ENCODE measurements at places on chromosomes 1 and 21.
A peak's percentile ranks its signal among the peaks of the same experiment; 100 is the strongest.

GRCh38 chr1:233289676-233290075 is 5.8 kb downstream of the PCNX2 start:
- DNase-seq = peak; percentile 50

GRCh38 chr1:36115200-36115669 is 9.8 kb downstream of the COL8A2 start:
- no peak for DNase-seq

- no peak for DNase-seq
These were observed 24.1 kb downstream of the MEGF6 start for GRCh38 chr1:3586986-3587759.

- DNase-seq = no peak
These were observed 46.0 kb upstream of the CNTN2 start for GRCh38 chr1:204996981-204997380.

DNA sequence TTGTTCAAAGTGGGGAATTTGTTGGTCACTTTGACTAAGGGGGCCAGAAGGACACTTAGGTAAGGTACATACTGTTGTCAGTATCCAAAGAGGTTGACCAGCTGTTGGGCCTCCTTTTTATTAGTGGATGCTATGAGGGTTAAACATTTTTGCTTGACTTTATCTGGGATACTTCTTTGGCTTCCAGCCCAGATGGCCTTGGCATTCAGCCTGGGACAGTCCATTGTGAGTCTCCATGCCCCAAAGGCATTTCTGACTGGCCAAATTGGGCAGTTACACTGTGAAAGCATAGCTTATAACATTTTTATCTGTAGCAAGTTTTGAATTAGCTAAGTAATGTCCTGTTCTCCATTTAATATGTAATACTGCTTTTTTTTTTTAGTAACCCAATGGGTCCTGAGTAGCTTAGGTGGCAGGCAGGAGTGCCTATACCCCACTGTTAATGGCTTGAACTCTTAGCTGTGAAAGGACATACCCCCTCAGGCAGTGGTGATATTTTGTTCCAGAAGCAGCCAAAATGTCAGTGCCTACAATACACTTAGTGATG is 35.4 kb upstream of the CD1D start:
- DNase-seq = peak; percentile 73

GRCh38 chr1:61426254-61426653 is 298.7 kb downstream of the TM2D1 start:
- no peak for DNase-seq

GRCh38 chr21:26469789-26470188 is 103.3 kb downstream of the CYYR1 start:
- no peak for DNase-seq

DNA sequence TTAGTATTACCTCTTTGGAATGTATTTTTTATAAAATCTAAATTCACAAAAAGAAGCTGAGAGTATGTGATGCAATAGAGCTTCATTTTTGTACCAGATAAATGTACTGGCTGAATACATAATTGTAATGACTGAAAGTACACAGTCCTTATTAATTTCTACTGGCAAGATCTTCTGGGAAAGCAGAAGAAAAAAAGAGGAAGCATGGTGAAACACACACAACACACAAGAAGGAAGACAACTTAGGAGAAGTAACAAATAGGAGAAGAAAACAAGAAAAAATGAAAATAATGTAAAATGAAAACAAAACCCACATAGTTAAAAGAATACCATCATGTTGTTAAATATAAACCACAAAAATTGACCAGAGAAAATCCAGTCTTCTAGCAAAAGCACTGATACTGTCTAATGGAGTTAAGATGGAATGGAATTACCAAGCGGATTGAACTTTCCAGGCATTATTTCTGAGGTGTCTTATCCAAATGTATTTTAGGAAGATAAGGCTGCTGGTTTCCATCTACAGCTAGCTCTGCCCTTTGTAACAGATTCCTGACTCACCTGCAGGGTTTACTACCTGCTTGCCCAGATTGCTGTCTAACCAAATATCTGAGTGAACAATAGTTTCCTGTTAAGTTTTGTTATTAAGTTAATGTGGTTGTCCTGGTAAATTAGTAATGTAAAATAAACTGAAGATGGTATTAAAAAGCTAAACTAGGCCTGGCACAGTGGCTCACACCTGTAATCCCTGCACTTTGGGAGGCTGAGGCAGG is 4.5 kb upstream of the COP1 start:
- no peak for DNase-seq

DNA sequence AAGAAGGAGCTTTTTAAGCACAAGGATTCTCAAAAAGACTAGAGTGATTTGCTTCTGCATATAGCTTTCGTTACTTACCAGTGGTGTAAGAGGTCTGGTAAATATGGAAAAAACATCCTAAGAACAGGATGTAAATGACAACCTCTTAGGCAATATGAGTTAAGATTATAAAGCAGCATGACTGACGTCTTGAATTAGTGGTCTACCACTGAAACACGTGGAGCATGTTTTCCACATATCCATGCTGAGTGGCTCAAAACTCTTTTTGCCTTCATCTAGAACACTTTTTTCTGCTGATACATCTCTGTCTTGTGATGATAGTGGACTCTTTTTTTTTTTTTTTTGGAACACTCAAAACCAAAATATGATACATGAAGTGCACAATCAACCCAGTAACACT is 44.6 kb downstream of the RCAN1 start:
- no peak for DNase-seq

All from SK-MEL-5 (cell line).